Lower lobe of right lung (tissue), 2 donors: ENCODE measurements at places on chromosomes 5 and 9. TPM values are rescaled to one million over a fixed set of nuclear protein-coding genes. Genes with fewer than 3 reads are reported as not detected.

DNA sequence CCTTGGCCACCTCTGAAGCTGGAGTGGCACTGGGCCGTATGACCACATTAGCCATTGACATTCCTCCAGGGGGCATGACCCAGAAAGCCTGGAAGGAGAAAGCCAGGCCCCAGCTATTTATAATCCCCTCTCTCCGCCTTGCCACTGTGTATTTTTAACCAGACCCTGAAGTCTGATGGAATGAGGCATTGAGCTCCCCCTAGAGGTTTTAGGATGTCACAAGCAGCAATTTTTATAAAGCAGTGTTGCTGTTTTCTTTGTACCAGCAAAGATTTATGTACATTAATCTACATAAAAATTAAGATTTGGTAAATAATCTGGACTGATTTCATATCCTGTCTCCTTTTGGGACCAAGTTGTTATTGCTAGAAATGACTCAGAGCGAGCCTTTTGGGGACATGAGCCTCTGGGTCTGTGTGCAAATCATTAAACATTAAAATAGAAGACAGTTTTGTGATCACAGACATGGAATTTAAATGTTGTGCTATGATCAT lies 127.1 kb downstream of the TRIO start:
- DNase-seq = no peak
- peaks cover 14% of the 10 kb centered on the region for H3K36me3 ChIP-seq
- no peaks in the 10 kb centered on the region for H3K27me3 ChIP-seq

The ADRB2 gene
- total RNA-seq = 26.4 TPM

DNA sequence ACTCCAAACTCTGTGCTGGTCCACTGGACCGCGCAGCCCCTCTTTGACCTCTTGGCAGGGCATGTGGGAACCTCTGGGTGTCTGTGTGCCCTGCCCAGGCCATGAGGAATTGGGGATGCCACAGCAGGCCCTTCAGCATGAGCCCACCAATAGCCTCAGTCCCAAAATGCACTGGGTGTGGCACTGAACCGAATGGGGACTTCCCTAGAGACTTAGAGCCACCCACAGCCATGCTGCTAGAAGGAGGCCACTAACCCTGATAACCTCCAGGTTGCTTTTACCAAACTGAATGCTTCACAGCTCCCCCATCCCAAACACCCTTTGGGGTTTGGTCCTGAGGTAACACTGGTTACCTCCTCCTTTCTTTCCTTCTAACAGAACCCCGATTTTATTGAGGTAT lies 302.7 kb downstream of the PIK3R1 start:
- H3K27ac ChIP-seq = no peak overlapping the region
- H3K27me3 ChIP-seq = no peaks in the 10 kb centered on the region
- DNase-seq = no peak
- no peaks in the 10 kb centered on the region for H3K4me1 ChIP-seq
- no peak overlapping the region for H3K4me3 ChIP-seq

GRCh38 chr5:172453206-172453985 lies 929 bp downstream of the SH3PXD2B start:
- H3K4me3 ChIP-seq = peak overlapping the region; percentile 73
- peaks cover 50% of the 10 kb centered on the region for H3K4me1 ChIP-seq
- H3K36me3 ChIP-seq = no peaks in the 10 kb centered on the region
- peak overlapping the region; percentile 76 for H3K27ac ChIP-seq

The FOXD4L5 gene
- 0.38 TPM for total RNA-seq

DNA sequence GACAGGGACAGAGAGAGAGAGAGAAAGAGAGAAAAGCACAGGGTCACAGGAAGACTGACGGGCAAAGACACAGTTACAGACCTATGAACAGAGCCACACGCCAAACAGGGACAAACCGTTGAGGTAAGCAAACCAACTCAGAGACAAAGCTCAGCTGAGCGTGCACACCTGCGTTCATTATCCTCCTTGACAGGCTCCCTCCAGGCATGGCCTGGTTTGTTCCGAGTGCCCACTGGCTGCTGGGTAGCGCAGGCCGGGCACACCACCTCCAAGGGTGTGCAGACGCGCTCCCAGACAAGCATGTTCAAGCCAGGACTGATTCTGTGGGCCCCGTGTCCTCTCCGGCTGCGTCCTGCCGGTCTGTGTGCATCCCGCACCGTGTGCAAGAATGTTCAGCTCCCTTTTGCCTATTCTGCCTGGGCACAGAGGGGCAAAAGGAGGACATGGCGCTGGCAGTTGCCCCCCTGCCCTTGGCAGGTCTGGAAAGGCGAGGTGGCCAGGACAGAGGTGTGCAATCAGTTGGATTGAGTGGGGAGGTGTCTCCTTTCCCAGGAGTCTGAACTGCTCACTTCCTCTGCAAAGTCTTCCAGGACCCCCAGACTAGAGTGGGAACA lies 467 bp upstream of the SMIM32 start:
- H3K4me1 ChIP-seq = peaks cover 18% of the 10 kb centered on the region
- H3K27me3 ChIP-seq = peaks cover 55% of the 10 kb centered on the region
- H3K4me3 ChIP-seq = peak overlapping the region; percentile 38
- H3K36me3 ChIP-seq = no peaks in the 10 kb centered on the region

The PNPLA7 gene
- 12.2 TPM for total RNA-seq

DNA sequence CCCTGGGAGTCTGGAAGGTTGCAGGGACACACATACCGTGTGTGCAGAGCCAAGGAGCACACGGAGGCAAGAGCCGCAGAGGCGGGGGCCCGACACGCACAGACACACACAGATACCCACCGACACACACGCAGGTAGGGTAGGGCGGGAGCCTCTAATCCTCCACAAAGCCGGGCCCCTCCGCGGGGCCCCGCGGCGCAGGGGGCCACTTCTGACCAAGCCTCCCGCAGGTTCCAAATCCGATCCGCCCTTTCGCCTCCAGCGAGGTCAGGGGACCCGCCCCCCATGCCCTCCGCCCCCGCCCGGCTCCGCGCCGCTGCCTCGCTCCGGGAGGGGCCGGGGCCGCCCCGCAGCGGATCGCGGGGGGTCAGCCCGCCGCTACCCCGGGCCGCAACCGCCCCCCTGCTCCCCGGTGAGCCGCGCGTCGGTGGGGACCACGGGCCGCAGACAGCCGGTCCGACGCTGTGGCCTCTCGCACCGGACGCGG lies 1.4 kb upstream of the LMX1B start:
- H3K36me3 ChIP-seq = no peaks in the 10 kb centered on the region
- peaks cover 91% of the 10 kb centered on the region for H3K27me3 ChIP-seq
- H3K4me3 ChIP-seq = peak overlapping the region; percentile 35
- DNase-seq = no peak
- H3K4me1 ChIP-seq = peaks cover 37% of the 10 kb centered on the region

DNA sequence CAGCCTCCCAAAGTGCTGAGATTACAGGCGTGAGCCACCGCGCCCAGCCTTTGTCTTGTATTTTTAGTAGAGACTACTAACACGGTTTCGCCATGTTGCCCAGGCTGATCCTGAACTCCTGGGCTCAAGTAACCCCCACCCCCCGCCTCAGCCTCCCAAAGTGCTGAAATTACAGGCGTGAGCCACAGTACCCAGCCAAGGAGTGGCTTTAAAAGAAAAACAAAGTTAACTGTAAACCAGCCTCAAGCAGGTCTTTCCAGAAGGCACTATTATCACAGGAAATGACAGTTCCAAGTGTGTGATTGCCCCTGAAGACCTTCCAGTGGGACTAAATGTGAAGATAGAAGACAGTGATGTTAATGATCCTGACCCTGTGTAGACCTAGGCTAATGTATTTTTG lies 31.1 kb downstream of the SIL1 start:
- no peaks in the 10 kb centered on the region for H3K27me3 ChIP-seq
- no peaks in the 10 kb centered on the region for H3K36me3 ChIP-seq
- no peaks in the 10 kb centered on the region for H3K4me1 ChIP-seq
- no peak overlapping the region for H3K4me3 ChIP-seq
- DNase-seq = no peak

The C9 gene
- 0.27 TPM for total RNA-seq

The PCDHB8 gene
- 2.6 TPM for total RNA-seq

The ANKRD18A gene
- 4.3 TPM for total RNA-seq

DNA sequence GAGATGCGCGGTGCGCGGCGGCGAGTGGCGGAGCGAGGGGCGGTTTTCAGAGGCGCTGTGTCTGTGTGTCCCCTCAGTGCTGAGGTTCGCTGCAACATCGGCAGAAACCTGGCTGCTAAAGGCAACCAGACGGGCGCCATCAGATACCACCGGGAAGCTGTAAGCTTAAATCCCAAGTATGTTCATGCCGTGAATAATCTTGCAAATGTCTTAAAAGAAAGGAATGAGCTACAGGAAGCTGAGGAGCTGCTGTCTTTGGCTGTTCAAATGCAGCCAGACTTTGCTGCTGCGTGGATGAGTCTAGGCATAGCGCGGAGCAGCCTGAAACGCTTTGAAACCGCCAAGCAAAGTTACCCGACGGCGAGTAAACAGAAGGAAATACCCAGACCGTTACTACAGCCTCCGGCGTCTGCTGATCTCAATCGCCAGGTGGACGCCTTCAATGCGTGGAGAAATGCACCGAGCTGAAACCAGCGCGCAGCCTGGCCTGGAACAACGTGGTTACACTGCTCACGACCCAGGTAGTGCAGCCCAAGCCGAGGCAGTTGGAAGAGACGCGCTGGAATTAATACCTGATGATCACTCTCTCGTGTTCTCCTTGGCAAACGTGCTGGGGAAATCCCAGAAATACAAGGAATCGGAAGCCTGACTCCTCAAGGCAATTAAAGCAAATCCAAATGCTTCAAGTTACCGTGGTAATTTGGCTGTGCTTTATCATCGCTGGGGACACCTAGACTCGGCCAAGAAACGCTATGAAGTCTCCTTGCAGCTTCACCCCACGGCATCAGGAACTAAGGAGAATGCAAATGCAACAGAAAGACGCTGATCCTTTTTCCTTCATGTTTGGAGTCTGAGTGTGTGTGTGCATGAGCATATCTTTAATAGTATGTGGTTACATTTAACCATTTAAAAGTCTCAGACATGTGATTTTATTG lies 15.9 kb downstream of the OR2V1 start:
- H3K27ac ChIP-seq = no peak overlapping the region
- H3K27me3 ChIP-seq = peaks cover 76% of the 10 kb centered on the region
- H3K4me1 ChIP-seq = no peaks in the 10 kb centered on the region
- no peak for DNase-seq
- no peak overlapping the region for H3K4me3 ChIP-seq

- no peak for DNase-seq
- H3K4me3 ChIP-seq = no peak overlapping the region
Measured at GRCh38 chr5:58274191-58274590, 185.7 kb downstream of the PLK2 start.

GRCh38 chr5:54736003-54736797 lies 218.6 kb downstream of the SNX18 start:
- H3K36me3 ChIP-seq = no peaks in the 10 kb centered on the region
- no peak for DNase-seq
- no peaks in the 10 kb centered on the region for H3K27me3 ChIP-seq
- no peak overlapping the region for H3K4me3 ChIP-seq

- H3K4me3 ChIP-seq = peak overlapping the region; percentile 7
- H3K4me1 ChIP-seq = peaks cover 41% of the 10 kb centered on the region
- H3K27ac ChIP-seq = no peak overlapping the region
- DNase-seq = peak; percentile 60
- H3K36me3 ChIP-seq = no peaks in the 10 kb centered on the region
- H3K27me3 ChIP-seq = peaks cover 91% of the 10 kb centered on the region
Measured at GRCh38 chr9:126615245-126615790, 1.6 kb downstream of the LMX1B start.

DNA sequence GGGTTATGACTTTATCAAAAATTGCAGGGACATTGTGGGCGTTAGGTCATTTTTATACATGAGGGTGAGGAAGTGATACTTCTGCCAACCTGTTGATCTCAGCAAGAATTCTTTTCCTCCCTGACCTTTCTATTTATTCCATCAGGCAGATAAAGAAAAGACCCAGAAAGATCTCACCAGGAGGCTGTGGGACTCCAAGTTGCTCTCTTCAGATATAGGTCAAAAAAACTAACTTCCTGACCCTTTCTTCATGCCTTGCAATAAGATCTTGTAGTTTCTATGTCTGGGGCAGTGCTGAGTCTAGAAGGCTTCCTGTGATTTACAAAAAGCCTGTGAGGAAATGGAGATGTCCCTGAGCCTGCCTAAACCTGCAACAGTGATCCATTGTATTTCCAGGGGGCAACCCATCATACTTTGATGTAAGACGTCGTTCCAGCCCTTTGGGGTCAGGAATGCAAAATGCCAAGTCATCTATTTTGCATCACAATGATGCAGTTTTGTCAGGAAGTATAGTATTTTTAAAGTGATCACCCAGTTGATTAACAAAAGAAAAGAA lies 22.0 kb upstream of the PIK3R1 start:
- no peaks in the 10 kb centered on the region for H3K36me3 ChIP-seq
- H3K27me3 ChIP-seq = no peaks in the 10 kb centered on the region
- DNase-seq = no peak
- H3K27ac ChIP-seq = no peak overlapping the region
- no peak overlapping the region for H3K4me3 ChIP-seq

- H3K4me1 ChIP-seq = no peaks in the 10 kb centered on the region
- no peaks in the 10 kb centered on the region for H3K27me3 ChIP-seq
- no peak for DNase-seq
- no peak overlapping the region for H3K27ac ChIP-seq
Measured at GRCh38 chr9:137744632-137745183, 125.9 kb downstream of the EHMT1 start.

DNA sequence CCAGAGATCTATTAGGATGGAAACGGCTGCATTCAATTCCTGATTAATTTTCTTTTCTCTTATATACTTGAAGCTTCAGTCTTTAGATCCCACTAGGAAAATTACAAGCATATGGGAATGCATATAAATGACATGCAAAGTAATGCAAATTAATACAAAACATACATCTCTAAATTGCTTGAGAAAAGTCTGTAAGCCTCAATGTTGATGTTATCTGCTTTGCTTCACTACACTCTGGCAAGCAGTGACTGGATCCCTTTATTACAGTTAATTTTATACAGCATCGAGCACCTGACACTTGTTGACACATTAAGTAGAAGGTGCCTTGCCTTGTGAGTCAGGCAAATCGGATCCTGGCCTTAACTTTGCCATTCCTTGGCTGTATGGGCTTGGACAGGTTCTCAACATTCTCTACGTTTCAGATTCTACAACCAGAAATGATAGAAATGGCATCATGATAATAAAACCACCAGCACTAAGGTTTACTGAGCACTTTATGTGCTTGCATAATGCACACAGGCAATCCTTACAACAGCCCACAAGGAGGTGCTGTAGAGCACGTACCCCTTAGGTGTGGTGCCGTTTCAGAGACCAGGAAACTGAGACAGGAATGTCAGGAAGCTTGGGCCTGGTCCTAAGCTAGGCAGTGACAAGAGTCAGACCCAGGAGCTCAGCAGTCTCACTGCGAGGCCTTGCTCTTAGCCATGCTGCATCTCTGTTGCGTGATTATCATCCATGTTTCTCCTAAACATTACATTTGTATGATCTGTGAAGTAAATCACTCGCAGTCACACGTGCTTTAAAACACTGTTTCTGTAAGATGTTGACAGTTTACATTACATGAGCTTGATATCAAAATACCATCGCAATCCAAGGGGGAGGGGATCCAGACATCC lies 2.7 kb downstream of the GCNT4 start:
- peak; percentile 51 for DNase-seq
- peaks cover 4% of the 10 kb centered on the region for H3K36me3 ChIP-seq
- H3K27ac ChIP-seq = no peak overlapping the region
- peaks cover 31% of the 10 kb centered on the region for H3K4me1 ChIP-seq
- no peaks in the 10 kb centered on the region for H3K27me3 ChIP-seq

The ENHO gene
- 0.59 TPM for total RNA-seq

GRCh38 chr9:105070176-105070575 lies 142.2 kb upstream of the ABCA1 start:
- H3K4me3 ChIP-seq = no peak overlapping the region
- H3K27me3 ChIP-seq = no peaks in the 10 kb centered on the region
- peaks cover 17% of the 10 kb centered on the region for H3K4me1 ChIP-seq
- no peak overlapping the region for H3K27ac ChIP-seq
- no peaks in the 10 kb centered on the region for H3K36me3 ChIP-seq
